SJSA1 (cell line): ENCODE measurements at places on chromosomes 12 and 14.

DNA sequence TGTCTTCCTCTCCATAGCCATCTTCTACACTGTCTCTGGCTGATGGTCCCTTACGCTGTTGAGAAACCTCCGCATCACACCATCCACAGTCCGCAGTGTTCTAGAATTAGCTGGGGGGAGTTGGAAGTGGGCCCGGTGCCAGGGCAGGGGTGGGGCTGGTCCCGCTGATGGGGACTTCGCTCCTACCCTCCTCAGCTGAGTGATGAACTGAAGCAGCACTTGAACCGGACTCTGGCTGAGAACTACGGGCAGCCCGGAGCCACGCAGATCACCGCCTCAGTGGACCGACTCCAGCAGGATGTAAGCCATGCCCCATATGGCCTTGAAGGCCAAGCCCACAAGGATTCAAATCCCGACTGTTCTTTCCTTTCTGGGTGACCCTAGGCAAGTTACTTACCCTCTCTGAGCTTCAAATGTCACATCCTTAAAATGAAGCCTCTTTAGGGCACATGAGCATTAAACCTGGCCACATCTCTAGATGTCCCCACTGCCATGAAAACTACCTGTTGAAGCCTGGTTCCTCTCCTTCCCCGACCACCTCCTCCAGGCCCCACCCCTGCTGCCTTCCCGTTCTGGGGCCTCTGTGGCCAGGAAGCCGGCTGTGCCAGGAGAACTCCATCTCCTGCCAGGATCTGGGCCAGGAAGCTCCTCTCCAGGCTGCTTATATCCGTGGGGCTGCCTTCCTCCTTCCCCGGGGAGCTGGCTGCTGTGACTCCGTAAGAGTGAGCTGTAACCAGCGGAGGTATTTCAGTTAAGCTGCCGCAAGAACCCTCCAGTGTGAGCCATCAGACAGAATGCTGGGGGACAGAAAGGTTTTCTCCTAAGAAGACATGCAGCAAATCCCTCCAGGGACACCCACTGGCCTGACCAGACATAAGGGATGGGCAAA, 53.1 kb downstream of the TSPAN11 start:
- DNase-seq = no peak

DNA sequence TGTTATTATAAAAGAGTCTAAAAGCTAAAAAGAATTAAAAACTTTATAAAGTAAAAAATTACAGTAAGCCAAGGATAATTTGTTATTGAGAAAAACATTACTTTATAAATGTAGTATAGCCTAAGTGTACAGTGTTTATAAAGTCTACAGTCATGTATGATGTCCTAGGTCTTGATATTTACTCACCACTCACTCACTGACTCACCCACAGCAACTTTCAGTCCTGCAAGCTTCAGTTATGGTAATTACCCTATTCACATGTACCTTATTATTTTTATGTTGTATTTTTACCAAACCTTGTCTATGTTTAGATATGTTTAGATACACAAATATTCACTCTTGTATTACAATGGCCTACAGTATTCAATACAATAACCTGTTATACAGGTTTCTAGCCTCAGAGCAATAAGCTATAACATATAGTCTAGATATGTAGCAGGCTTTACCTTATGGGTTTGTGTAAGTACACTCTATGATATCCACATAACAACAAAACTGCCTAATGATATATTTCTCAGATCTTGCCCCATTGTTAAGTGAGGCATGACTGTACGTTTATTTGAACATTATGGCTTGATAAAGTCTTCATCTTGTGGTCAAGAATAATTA, 113.7 kb upstream of the KITLG start:
- DNase-seq = no peak

GRCh38 chr14:38250331-38250730, 5.6 kb downstream of the CLEC14A start:
- DNase-seq = no peak

GRCh38 chr12:88450136-88450535, 130.1 kb downstream of the KITLG start:
- DNase-seq = no peak

DNA sequence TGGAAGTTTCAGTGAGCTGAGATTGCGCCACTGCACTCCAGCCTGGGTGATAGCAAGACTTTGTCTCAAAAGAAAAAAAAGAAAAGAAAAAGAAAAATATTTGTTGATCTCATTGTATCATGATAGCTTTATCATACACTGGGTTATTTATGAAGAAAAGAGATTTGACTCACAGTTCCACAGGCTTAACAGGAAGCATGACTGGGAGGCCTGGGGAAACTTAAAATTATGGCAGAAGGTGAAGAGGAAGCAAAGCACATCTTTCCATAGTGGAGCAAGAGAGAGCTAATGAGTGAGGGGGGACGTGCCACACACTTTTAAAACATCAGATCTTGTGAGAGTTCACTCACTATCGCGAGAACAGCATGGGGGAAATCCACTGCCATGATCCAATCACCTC, 72.7 kb upstream of the FUT8 start:
- no peak for DNase-seq

GRCh38 chr14:77151918-77152588, 10.5 kb upstream of the ZDHHC22 start:
- DNase-seq = no peak

- DNase-seq = peak; percentile 95
Measured at GRCh38 chr12:128797119-128798118, 26.3 kb downstream of the SLC15A4 start.

GRCh38 chr14:36570065-36570464, 12.3 kb downstream of the NKX2-8 start:
- no peak for DNase-seq

DNA sequence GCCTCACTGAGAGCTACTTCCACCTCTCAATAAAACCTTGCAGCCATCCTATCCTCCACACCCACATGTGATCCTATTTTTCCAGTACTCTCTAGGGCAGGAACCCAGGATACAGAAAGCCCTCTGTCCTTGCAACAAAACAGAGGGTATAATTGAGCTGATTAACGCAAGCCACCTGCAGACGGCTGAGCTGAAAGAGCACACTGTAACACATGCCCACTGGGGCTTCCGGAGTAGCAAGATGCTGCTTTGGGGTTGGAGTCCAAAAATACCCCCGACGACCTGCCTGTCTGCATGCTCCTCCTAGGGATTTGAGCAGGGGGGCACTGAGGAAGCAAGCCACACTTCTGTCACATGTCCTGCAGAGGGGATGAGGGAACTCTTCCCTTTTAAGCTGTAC, 401.1 kb upstream of the FOXG1 start:
- no peak for DNase-seq

GRCh38 chr12:3090240-3091037, 13.3 kb downstream of the TSPAN9 start:
- no peak for DNase-seq

DNA sequence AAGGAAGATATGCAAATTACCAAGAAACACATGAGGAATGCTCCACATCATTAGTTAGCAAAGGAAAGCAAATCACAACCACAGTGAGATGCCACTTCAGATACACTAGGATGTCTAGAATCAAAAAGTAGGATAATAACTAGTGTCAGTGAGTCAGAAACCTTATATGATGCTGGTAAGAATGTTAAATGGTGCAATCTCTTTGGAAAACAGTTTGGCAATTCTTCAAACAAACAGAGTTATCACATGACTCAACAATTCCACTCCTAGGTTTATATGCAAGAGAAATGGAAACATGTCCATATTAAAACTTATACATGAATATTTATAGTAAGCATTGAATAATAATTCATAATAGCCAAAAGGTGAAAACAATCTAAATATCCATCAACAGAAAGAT, 220.9 kb downstream of the FOXG1 start:
- no peak for DNase-seq

DNA sequence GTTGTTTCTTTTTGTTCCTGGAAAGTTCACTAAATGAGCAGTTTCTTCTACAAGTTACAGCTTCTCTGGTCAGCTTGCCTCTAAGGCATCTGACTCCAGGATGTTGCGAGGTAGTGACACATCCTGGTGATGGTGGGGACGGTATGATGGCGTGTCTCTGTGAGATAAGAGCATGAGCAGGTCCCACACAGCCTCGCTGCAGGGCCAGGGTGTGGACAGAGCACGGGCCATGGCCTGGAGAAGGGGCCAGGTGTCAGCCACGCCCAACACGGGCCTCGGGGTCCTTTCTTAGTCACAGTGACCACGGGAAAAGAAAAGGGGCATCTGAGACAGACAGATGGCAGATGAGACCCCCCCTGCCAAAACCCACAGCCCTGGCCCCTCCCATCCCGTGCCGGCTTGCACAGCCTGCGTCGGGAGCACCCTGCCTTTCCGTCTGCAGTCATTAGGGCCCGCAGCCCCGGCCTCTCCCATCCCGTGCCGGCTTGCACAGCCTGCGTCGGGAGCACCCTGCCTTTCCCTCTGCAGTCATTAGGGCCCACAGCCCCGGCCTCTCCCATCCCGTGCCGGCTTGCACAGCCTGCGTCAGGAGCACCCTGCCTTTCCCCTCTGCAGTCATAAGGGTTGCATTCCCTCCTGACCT, 79.3 kb upstream of the DYNC1H1 start:
- no peak for DNase-seq

GRCh38 chr12:93135286-93136239, 206.5 kb upstream of the EEA1 start:
- no peak for DNase-seq

GRCh38 chr14:98700748-98701147, 571.2 kb downstream of the BCL11B start:
- DNase-seq = no peak

DNA sequence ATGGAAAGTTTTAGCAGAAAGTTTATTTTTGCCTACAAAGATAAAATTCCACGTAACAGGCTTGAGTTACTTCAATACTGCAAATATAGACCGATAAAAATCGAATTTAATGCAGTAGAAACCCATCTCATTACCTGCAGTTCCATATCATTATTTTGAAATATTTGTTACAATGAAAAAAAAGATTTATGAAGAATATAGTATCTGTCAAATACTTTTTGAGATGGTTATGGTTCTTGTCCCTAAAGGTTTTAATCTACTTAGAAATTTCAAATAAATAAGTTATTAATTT, 273.5 kb downstream of the ADAMTS20 start:
- no peak for DNase-seq

- DNase-seq = peak; percentile 19
Measured at GRCh38 chr14:50542941-50543418, 10.6 kb upstream of the MAP4K5 start.
